Endothelial cell of coronary artery (primary cell): ENCODE measurements at places on chromosomes 5 and 9. TPM values are rescaled to one million over a fixed set of nuclear protein-coding genes. Genes with fewer than 3 reads are reported as not detected.

TRIM7 gene
- total RNA-seq, result 10.6 and 12.8 TPM in 2 replicates

TTLL11 gene
- total RNA-seq, result 2.7 and 4.8 TPM in 2 replicates

SOHLH1 gene
- 0.09 TPM in 1 of 2 replicates, not detected in the other for total RNA-seq

TAF11L4 gene
- total RNA-seq, result not detected in 2 replicates

BHMT2 gene
- total RNA-seq, result 0.09 TPM in 2 replicates

SCGB3A2 gene
- not detected in 2 replicates for total RNA-seq

NR4A3 gene
- total RNA-seq, result under 0.01 and 0.09 TPM in 2 replicates

TMC1 gene
- total RNA-seq, result 2.1 and 5.8 TPM in 2 replicates

CKMT2 gene
- 0.19 TPM in 1 of 2 replicates, not detected in the other for total RNA-seq

BARHL1 gene
- total RNA-seq, result not detected in 2 replicates

ZNF300 gene
- 4.7 and 8.5 TPM in 2 replicates for total RNA-seq
